ENCODE measurements at places on chromosomes 12 and 14.
A peak's percentile ranks its signal among the peaks of the same experiment; 100 is the strongest.

DNA sequence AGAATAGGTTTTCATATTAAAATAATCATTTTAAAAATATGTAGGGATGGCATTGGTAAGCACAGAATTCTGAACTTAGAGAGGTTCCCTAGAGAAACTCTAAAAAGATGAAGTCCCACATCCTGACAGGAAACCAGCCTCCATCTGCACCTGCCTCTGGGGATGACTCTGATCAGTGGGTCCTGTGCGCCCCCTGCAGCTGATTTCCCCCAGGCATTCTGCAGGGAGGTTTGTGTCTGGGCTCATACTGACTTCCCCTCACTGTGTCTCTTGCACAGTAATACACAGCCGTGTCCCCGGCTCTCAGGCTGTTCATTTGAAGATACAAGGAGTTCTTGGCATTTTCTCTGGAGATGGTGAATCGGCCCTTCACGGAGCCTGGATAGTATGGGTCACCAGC lies 602.9 kb downstream of the TMEM121 start:
- DNase-seq: no peak

DNA sequence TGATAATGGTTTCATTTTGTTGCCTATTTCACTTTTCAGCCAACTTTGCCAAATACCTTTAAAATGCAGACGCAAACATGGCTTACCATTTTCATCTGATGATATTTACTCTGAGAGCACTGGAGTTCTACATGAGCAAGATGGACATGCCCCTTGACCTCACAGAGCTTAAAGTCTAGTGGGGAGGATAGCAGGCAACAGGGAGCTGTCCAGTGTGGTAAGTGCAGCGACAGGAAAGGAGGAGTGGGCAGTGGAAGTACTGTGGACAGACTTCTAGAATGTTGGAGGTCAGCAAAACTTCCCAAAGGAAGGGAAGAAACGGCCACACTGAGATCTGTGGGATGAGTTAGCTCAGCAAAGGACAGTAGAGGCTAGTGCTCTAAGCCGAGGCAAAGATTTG lies 25.3 kb downstream of the LRIG3 start:
- no peak for DNase-seq

DNA sequence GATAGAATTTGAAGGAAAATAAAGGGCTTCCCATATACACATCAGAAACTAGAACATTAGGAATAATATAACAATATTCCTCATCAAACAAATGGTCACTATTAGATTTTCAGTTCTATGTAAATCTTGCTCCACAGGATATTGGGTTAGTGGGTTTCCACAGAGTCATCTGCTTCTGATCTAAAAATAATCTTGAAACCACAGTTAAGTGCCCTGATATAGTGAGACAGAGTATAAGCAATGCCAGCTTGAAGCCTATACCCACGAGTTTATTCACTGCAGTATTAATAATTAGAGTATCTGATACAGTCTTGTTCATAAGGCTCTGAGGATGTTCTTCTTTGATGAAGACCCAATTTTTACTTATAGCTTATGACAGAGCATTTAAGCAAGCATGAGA lies 74.5 kb upstream of the ATF7IP start:
- no peak for DNase-seq

GRCh38 chr14:89215114-89215513 lies 201.9 kb downstream of the FOXN3 start:
- DNase-seq: no peak

- DNase-seq: no peak
Observed at GRCh38 chr12:86917121-86917520, 660.9 kb upstream of the MGAT4C start.

- DNase-seq: no peak
Observed at GRCh38 chr12:52229836-52230343, 3.2 kb upstream of the KRT7 start.

DNA sequence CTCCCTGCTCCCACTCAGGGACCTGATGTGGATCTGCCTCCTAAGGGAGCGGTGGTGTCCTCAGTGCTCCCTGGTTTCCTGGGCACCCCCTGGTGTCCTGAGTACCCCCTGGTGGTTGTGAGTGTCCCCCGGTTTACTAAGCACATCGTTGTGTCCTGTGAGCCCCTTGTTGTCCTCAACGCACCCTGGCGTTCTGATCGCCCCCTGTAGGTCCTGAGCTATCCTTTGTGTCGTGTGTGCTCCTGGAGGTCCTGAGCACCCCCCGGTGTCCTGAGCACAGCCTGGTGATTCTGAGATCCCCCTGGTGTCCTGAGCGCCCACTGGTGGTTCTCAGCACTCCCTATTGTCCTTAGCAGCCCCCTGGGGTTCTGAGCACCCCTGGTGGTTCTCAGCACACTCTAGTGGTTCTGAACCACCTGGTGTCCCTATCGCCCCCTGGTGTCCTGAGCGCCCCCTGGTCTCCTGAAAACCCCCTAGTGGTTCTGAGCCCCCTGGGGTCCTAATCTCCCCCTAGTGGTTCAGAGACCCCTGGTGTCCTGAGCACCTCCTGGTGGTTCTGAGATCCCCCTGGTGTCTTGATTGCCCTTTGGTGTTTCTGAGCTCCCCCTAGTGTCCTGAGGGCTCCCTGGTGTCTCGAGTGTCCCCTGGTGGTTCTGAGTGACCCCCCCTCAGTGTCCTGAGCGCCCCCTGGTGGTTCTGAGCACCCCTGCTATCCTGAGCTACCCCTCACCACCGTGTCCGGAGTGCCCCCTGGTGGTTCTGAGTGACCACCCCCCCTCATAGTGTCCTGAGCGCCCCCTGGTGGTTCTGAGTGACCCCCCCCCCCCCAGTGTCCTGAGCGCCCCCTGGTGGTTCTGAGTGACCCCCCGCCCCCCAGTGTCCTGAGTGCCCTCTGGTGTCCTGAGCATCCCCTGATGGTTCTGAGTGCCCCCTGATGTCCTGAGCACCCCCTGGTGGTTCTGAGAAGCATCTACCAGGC lies 615.1 kb downstream of the TMEM121 start:
- DNase-seq: peak; percentile 14

DNA sequence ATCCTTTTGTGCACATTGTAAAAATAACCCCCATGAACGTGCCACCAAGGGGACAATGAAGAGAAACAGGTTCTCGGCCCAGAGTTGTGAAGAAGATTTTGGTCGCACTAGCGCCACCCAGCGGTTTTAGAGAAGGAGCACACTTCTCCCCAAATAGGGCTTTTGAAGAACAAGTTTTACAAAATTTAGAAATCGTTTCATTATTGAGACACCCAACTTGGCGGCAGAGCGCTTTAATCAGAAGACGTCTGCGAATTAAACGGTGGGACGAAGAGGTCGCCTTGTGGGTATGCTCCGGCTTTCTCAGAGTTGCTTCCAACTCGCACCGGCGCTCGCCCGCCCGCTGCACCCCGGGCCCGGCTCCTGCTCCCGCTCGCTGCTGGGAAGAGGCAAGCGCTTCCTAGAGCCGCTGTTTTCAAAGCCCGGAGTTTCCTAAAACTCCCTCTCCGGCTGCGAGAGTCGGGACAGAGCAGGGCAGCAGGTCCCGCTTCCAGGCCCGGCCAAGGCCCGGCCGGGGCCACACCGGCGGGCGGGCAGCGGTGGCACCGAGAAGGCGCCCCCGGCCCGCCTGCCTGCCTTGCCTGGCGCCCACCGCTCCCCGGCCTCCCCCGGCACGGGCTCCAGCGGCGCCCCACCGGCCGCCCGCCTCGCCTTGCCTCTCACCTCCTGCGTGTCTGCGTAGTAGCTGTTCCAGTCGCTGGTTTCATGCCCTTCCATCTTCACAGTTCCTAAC lies 645 bp downstream of the FOXA1 start:
- peak; percentile 37 for DNase-seq

GRCh38 chr12:94184995-94185719 lies 36.8 kb downstream of the PLXNC1 start:
- no peak for DNase-seq

- DNase-seq: no peak
Observed at GRCh38 chr12:78470354-78471195, 394.0 kb upstream of the SYT1 start.

GRCh38 chr12:29428633-29429032 lies 47.7 kb upstream of the ERGIC2 start:
- DNase-seq: no peak

DNA sequence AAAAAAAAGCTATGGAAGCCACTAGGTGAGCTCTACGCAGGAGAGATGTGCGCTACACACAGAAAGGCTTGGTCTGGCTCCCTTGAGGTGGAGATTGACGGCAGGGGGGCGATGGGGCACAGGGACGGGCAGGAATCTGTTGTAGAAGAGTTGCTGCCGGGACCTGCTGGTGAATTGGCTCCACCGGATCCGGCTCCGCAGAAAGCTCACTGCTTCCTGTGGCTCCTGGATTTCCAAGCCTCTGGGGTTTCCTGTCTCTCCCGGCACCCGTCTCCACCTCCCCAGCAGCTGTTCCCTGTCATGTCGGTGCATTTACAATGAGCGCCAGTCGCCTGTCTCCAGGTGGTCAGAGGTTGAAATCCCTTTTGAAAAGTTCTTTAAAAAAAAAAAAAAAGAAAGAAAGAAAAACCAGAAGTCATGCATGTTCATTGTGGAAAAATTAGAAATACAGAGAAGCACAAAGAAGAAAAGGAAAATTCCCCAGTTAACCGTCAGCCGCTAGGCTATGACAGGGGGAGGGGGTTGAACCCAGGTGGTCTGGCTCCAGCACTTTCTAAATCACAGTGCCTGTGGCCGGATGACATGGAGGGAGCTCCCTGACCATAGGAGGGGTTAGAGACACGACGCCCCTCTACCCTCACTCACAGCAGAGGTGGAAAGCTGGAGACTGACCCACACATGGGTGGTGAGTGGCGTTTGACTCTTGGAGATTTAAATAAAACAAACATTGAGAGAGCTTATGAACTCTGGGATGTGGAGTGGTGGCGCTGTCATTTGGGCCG lies 20.8 kb downstream of the FAM222A start:
- DNase-seq: no peak

GRCh38 chr12:12024911-12025682 lies 45.6 kb upstream of the BCL2L14 start:
- DNase-seq: no peak

GRCh38 chr12:51926718-51927117 lies 19.4 kb downstream of the ACVRL1 start:
- peak; percentile 45 for DNase-seq

GRCh38 chr14:94387051-94388026 lies 1.1 kb downstream of the SERPINA1 start:
- DNase-seq: no peak

GRCh38 chr12:22792138-22792537 lies 167.2 kb downstream of the ETNK1 start:
- DNase-seq: no peak

DNA sequence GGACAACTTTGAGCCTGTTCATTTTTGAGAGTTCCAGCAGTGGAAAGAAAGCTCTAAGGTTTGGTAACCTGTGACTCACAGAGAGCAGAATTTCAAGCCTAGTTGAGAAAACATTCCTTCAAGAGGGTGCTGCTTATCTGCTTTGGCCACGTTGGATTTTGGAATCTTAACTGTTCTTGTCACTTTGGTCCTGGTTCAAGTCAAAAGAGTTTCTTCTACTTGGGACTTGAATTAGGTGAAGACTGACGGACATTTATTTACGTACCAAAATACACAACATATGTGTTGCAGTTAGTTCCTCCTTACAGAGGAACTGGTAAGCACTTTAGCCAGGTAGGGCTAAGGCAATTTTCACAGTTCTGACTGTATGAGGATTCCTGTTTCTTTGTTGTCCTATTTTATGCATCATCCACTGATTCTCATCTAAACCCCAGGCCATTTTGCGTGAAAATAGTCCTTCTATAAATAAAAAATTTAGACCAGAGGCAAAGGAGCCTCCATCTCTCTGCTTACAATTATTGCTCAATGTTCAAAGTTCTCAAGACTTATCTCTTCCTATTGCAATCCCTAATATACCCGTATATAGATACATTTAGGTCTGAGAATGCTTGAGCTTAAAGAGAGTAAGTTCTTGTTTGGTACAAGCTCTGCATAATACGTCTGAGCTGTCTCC lies 580.9 kb downstream of the DIO2 start:
- no peak for DNase-seq

GRCh38 chr14:104927901-104928300 lies 3.2 kb downstream of the PLD4 start:
- DNase-seq: no peak

- no peak for DNase-seq
Observed at GRCh38 chr14:100671386-100671901, 55.2 kb upstream of the DLK1 start.

DNA sequence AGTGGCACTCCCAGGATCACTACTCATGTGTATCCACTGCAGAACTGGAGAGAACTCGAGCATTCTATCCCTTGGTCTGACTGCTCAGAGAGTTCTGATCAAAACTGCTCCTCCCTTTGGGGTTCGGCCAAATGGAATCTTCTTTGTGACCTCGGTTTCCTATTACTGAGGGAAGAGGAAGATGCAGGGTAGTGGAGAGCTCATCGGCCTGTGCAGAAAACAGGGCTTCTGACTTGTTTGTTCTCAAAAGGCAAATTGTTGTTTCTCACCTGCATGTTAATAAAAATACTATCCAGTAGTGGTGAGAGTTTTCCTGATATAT lies 17.1 kb upstream of the AKAP6 start:
- no peak for DNase-seq

DNA sequence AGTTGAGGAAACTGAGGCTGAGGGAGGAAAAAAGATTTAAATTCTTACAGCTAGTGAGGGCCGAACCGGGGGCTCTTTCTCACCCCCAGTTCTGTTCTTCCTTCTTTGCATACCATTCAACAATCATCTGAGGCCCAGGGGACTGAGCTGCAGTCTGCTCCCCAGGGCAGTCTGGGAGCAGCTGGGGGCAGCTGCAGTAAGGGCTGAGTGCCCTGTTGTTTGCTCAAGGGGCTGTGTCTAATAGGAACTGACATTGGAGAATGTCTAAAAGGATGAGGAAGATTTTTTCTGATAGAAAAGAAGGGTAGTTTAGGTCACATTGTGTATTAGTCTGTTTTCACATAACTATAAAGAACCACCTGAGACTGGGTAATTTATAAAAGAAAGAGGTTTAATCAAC lies 42.2 kb downstream of the SLC17A8 start:
- no peak for DNase-seq

DNA sequence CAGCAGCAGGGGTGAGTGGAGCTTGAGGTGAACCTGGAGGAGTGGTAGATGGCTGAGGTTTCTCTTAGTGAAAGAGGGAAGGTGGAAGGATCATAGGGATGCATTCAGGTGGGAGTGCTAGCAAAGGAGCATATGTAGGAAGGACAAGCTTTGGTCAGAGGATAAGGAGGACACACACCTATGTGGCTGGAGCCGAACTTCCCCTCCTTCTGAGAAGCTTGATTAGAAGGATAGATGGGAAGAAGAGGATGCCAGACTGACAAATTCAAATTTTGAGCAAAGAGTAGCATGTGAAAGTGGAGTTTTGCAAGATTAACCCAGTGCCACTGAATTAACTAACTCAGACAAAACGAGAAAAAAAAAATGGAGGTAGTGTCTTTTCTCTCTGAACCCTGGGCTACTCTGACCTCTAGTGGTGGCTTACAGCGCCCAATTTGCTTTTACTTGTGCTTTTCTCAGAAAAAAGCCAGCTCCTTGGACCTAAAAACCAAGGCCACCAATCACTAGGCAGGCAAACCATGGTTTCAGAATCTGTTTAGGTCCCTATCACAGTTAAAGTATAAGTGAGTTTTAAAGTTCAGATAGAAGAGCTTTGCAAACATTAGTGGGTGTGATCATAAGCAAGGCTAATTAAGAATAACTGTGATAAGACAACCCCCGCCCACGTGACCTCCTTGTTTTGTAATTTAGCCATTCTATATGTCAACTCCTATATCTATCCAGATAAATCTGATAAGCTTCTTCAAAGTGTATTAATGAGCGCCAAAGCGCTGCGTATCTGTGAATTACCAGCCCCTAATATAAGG lies 15.5 kb downstream of the EMP1 start:
- DNase-seq: peak; percentile 57
